ENCODE measurements at places on chromosomes 2 and 18.

DNA sequence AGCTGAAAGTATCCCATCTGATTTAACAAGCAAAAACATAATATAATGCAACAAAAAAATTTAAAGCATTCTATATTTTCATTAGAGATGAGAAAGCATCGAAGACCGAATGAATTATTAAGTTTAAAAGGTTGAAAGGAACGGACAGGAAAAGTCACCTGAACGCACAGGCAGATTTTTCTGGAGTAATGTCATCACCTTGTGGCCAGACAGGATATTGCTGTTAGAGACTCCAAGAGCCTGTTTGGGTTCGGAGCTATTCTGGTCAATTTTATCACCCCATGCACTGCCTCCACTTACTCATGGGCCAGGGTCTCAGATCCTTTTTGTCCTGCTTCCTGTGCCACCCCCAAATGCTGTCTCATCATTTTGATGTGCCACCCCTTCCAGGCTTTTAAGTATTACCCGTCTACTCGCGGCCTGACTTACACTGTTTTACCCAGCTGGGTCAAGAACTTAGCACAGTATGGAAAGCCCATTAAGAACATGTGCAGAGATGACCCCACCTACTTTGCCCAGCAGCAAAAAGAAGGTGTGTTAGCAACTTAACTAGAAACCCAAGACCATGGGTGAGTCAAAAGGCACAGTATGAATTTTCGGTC, 27.3 kb downstream of the GKN2 start:
- DNase-seq, result no peak

GRCh38 chr2:10028988-10029874, 14.1 kb upstream of the KLF11 start:
- no peak for DNase-seq

- DNase-seq, result no peak
Measured at GRCh38 chr18:9694174-9694573, 13.9 kb upstream of the RAB31 start.

GRCh38 chr18:50627594-50628532, 68.0 kb downstream of the MAPK4 start:
- no peak for DNase-seq

- DNase-seq, result no peak
Measured at GRCh38 chr2:221767106-221768012, 195.3 kb upstream of the EPHA4 start.

GRCh38 chr18:54551590-54551989, 39.5 kb upstream of the DYNAP start:
- no peak for DNase-seq

GRCh38 chr2:101873543-101873942, 118.2 kb upstream of the IL1R2 start:
- DNase-seq, result no peak

DNA sequence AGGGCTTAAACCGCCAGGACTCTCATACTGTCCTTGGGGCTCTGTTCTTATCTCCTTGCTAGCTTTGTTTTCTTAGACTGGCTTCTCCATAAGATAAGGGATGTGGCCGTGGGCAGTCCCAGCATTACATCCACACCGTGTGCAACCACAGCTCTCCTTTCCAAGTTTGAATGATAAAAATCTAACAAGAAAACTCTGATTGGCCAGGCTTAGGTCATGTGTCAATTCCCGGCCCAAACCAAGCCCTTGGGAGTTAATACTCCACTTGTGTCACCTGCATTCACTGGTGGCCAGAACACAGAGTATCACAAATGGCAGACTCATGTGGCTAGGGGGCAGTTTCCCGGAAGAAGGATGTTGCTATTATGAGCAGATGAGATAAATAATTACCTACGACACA, 43.2 kb upstream of the KDM3A start:
- no peak for DNase-seq

DNA sequence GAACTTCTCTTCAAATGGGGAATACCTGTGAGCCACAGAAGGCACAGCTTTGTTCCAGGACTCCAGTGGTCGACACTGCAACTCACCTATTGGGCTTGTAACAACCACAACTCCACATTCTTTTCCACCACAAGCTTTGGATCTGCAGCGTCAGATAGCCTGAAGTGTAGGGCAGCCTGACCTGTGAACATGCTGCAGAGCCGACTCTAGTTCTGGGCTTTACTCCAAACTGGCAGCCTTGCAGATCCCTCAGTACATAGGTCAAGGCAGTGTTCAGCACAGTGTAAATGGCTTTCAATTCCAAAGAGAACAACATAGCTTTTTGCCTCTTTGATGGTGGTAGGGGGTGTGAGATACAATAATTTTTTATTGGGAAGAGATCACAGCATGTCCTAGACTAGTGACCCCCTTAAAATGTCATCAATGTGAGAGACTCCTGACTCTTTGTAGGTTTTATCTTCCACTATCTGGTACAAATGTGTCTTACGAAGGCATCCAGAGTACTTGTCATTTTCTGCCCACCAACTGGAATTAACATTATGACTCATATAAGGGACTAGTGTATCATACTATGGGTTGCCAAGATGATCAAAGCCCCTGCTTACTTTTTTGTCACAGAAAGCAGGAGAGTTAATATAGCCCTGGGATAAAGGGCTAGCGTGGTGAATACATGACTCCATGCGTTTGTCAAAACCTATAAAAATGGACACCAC, 149.8 kb downstream of the COPS8 start:
- DNase-seq, result no peak

GRCh38 chr2:9908639-9909038, 42.9 kb upstream of the GRHL1 start:
- DNase-seq, result no peak

GRCh38 chr2:239813261-239814115, 211.7 kb downstream of the NDUFA10 start:
- no peak for DNase-seq

DNA sequence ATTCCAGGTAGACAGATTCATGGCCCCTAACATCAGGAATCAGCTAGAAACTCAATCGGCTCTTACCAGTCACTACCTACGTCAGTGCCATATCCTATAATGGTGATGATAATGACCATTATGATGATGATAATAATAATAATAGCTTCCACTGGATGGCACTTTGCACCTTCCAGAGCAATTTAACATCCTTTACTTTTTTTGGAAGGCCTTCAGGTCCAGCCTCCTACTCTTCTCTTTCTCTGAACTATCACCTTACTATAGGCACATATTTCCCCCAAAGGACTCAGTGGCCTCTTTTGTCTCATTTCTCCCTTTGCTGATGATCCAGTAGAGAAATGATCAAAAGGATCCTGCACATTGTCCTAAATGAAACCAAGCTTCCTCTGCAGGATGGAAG, 56.0 kb downstream of the BCL11A start:
- no peak for DNase-seq

GRCh38 chr2:15583826-15584225, 7.8 kb upstream of the DDX1 start:
- DNase-seq, result no peak

- DNase-seq, result no peak
Measured at GRCh38 chr2:232038881-232039485, 77.5 kb downstream of the DIS3L2 start.

DNA sequence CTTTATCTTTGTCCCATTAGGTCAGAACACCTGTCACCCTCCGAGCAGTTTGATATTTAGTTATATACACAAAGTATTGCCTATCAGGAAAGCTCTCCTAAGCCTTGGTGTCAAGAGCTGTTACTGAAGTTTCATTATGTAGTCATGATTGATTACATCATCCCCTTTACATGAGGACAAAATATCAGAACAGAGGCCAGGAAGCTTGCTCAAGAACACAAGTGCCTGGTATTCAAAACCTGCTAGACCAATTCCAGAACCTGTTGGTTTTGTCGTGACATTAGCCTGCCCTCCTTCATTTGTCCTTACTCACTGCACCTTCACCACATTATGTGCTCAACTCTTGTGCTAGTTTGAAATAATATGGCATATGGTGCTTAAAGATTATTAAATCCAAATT, 377.1 kb downstream of the CDH19 start:
- DNase-seq, result no peak

DNA sequence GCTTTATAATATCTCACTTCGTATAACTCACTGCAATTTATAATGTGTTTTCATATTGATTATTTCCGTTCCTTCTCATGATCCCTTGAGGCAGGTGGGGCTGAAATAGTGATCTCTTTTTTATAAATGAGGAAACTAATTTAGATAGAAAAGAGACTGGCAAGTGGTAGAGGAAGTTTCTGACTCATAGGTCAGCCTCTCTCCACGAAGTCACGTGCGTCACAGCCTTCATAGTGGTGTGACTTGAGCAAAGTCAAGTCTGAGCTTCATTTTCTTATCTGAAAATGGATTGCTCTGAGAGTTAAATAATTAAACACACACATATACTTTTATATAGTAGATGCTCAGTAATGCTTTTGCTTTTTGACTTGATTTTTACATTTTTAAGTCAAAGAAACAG, 19.9 kb downstream of the ABCG5 start:
- no peak for DNase-seq

DNA sequence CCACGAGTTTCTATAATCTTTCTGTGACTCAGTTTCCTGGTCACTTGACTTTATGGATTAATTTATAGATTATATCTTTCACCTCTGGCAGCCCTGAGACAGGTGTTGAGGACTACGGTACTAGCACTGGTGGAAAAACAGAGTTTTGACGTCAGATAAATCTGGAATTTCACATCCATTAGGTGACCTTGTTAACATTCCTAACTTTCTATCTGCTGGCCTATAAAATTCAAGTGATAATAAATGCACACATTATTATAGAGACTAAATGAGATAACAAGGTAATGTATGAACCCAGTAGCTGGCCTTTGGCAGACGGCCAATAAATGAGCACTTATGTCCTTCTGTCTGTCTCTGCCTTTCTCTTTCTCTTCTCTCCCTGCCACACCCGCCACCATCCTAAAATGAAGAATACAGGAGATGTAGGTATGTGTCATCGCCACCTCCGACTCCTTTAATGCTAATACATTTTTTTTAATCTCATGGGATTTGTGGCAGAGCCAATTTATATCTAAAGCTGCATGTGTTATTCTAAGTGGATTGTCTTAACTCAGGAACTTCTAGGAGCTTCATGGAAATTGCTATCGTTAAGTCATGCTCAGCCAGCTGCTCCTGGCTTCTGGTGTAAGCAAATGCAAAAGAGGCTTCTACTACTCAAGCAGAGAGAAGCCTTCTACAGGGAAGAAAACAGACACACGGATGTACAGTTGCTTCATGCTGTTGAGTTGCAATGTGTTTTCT, 2.3 kb downstream of the TM4SF20 start:
- no peak for DNase-seq

GRCh38 chr2:172931256-172931894, 144.3 kb upstream of the MAP3K20 start:
- DNase-seq, result no peak

DNA sequence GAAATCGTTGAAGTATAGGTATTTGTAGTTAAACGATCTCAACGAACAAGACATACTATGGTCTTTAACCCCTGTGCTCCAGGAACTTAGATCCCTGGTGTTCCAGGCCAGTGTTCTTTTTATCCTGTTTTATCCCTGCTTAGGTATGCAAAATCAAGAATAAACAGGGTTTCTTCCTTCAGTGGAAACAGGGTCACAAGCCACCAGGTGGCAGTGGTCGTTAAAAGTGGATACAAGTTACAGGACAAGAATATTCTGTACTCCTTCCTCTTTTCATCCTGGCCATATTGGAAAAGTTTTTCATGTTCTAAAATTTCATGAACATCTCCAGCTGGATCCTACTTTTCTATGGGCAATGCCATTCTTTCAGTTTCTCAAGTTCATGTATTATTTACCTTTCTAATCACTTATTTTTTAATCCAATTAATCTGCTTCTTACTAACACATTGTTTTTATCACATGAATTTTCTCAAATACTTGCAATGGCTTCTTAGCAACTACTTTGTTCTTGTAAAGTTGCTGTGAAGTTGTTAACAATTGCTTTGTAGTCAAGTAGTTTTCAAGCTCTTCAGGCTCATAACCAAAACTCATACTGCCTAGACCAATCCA, 16.4 kb upstream of the HNMT start:
- peak; percentile 22 for DNase-seq

GRCh38 chr2:216299588-216299987, 72.7 kb downstream of the MARCHF4 start:
- DNase-seq, result no peak

GRCh38 chr2:54814389-54815147, 91.1 kb downstream of the EML6 start:
- DNase-seq, result no peak

GRCh38 chr18:7452331-7452730, 114.8 kb upstream of the PTPRM start:
- no peak for DNase-seq

GRCh38 chr2:109324861-109325260, 195.9 kb downstream of the SH3RF3 start:
- DNase-seq, result no peak

DNA sequence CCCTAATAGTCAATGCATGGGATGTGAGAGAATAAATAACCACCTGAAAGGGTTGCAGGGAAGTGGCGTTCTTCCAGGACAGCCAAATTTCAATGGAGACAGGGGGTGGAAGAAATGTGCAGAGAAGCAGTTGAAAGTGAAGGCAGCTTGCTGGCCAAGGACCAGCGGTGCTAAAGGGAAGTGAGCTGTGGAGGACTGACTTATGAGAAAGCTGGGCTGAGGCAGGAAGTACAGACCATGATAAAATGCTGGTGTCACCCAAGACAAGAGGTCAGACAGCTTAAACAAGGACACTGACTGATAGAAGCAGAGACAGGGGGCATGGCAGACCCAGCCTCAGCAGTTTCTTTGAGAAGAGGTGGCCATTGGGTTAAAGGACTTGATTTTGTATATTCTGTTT, 106.7 kb downstream of the DTNB start:
- no peak for DNase-seq
